DMS 273 treated with DMSO at 0.1 percent for 48 hours (cell line): ENCODE measurements at places on chromosomes 11 and 22.
A peak's percentile ranks its signal among the peaks of the same experiment; 100 is the strongest.

GRCh38 chr22:26660961-26661578 lies 3.7 kb downstream of the MIAT start:
- DNase-seq, result no peak

- DNase-seq, result no peak
Observed at GRCh38 chr11:27514558-27514957, 8.0 kb upstream of the LIN7C start.

DNA sequence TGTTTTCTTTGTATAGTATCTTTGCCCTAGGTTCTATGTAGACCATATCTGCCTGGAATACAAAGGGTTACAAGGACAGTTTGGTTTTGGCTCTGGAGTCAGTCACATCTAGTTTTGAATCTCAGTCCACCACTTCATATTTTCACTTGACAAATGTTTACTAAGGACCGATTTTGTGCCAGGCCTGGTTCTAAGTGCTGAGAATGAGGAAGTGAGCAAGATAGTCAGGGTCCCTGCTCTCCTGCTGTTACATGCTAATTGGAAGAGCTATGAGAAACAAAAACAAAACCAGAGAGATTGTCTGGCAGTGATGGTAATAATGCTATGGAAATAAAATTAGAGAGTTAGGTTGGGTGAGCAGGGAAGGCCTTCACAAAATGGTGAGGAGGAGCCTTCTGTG lies 66.1 kb upstream of the ARHGAP20 start:
- DNase-seq, result no peak

DNA sequence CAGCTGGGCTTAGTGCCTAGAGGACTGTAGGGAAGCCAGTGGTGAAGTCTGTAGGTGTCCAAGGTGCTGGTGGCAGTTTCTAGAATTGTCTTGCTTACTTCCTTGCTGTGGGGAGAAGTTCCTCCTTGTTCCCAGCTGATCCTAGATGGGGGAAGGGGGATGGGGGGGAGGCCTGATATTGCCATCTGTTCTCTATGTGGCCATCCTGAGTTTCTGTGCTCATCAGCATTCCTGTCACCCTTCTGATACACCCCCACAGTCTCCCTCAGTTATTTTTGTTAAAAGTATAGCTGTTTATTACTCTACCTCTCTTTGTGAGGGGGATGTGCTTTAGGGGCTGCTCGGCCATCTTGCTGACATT lies 36.5 kb downstream of the MADD start:
- peak; percentile 47 for DNase-seq

GRCh38 chr11:115745610-115746512 lies 241.6 kb upstream of the CADM1 start:
- no peak for DNase-seq

- DNase-seq, result no peak
Observed at GRCh38 chr11:1830004-1830321, 4.8 kb upstream of the SYT8 start.

GRCh38 chr11:131370090-131370751 lies at the start of gene NTM:
Gene NTM, plus strand, starts transcription at chr11:131370615.
- DNase-seq, result no peak

- no peak for DNase-seq
Observed at GRCh38 chr11:70496591-70497535, 98.5 kb downstream of the CTTN start.

- no peak for DNase-seq
Observed at GRCh38 chr11:35250621-35251020, 111.7 kb downstream of the CD44 start.

DNA sequence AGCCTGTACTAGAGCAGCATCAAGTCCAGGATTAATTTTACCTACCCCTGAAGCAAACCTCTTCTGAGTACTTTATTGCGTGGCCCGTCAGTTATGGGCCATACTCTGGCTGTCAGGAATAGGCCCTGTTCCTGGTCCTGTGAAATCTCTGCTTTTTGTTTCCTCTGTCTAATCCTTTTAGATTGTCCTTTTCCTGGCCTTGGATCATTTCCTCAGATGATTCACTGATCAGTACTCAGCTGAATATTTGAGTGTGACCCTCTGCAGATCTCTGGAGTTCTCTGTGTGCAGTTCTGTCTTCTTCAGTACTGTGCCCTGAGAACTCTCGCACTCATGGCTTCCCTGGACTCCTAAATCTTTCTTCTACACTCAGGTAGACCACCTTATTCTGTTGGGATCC lies 123.5 kb downstream of the UVRAG start:
- no peak for DNase-seq

GRCh38 chr22:37245740-37246139 lies 1.7 kb upstream of the RAC2 start:
- DNase-seq, result no peak

GRCh38 chr11:123357990-123358827 lies 71.9 kb upstream of the GRAMD1B start:
- DNase-seq, result no peak

- no peak for DNase-seq
Observed at GRCh38 chr11:11582011-11582701, 39.6 kb downstream of the GALNT18 start.

- DNase-seq, result no peak
Observed at GRCh38 chr22:22006596-22006990, 24.0 kb upstream of the TOP3B start.

DNA sequence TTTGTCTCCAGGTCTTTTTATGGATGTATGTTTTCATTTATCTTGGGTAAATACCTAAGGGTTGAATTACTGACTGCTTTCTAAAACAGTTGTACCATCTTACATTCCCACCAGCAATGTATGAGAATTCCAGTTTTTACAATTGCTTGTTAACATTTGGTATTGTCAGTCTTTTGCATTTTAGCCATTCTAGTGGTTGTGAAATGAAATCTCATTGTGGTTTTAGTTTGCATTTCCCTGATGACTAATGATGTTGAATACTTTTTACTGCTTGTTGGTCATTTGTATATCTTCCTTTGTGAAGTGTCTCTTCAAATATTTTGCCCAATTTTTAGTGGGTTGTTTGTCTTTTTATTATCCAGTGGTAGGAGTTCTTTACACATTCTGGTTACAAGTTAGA lies 92.8 kb downstream of the ARFGAP2 start:
- no peak for DNase-seq

GRCh38 chr22:44369916-44370801 lies 57.4 kb upstream of the SHISAL1 start:
- no peak for DNase-seq

DNA sequence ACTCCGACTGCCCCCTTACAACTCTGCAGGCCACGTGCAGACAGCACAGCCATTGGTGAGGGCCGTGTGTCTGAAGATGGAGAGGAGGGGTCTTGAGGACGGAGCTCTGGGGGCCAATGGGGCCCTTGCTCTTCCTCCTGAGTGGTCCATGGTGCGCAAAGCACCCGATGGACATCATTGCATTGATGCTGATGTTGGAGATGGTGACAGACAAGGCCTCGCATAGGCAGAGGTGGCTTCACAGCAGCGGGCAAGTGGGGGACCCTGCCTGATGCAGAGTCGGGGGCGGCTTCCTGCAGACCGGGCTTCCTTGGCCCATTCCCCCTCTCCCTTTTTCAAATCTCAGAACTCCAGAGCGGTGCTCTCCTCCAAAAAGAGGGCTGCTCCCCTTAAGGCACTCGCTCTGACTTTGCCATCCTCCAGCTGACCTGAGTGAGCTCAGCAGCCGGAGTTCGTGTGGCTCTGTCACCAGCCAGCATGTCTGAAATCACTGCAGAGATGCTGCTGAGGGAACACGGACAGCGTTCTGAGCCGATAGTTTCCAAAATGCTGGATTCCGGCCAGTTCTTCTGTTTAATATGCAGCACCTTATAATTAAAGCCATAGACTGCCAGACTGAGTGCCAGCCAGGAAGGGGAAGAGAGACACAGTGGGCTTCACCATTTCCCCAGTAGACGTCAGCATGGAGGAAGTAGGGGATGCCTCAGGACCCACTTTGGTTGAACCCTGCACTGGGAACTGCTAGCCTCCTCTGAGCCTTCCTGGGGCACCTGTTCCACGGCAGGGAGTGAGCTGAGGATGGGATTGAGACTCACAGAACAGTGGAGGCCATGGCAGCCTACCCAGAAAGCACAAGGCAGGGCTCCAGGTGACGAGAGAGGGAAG lies 278.2 kb downstream of the BRD1 start:
- DNase-seq, result no peak

- DNase-seq, result no peak
Observed at GRCh38 chr11:32792111-32792947, 2.1 kb downstream of the CCDC73 start.

- no peak for DNase-seq
Observed at GRCh38 chr11:117016747-117017146, 81.5 kb downstream of the SIK3 start.

DNA sequence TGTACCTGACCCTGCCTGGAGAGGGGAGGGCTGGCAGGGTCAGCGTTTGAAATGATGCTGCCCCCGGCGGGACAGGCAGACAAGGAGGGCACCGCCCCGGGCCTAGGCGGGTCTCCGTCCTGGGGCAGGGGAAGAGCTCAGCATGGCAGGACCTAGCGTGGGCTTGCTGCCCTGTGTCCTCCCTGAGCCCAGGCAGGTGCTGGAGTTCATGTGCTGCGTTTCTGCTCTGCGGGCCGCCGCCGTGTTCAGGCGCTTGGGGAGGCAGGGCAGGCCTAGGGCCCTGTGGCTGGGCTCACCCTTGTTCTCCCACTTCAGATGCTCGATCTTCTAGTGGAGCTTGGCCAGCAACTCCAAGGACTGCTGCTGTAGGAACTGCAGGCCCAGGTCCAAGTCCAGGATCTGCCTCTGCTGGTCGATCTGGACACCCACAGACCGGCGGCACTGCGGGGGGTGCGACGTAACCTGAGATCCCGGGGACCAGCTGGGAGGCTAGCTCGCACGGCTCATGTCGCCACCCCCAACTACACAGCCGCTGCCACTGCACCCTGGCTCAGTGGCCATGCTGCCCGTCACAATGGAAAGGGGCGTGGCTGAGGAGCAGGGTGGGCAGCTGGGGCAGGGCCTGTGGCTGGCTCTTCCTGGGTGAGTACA lies 84.4 kb downstream of the MED15 start:
- peak; percentile 52 for DNase-seq

DNA sequence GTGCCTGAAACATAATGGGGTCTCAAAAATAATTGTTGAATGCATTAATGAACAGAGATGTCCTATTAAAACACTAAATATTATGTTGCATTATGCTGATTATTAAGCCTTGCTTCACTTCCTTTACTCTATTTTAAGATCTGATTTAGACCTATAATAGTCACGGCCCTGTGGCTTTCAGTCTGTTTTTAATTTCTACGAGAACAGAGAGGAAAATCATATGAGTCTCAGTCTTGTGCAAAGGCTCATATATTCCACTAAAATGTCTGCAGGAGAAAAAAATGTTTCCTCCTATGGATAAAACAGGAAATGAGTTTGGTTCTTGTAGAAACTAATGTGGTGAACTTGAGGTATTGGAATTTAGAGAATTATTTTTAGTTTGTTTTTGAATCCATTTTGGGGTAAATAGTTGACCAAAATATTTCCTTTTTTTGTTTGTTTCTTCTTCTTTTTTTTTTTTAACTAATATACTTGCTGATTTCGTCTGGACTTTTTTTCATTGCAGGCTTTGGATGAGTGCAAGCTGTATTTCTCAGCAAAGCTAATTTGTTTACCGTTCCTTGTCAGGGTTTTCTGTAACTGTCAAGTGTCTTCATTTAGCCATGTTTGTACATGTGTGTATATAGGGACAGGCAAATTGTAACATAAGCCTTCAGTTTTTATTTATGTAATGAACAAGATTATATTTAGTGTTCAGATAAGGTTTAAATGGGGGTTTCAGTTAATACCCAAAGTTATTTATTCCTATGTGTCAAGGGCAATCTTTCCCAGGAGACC lies 139.1 kb upstream of the DDI1 start:
- DNase-seq, result no peak

GRCh38 chr11:112656772-112657428 lies 304.3 kb upstream of the NCAM1 start:
- no peak for DNase-seq

- DNase-seq, result no peak
Observed at GRCh38 chr22:22853713-22854112, 33.9 kb upstream of the IGLL5 start.

DNA sequence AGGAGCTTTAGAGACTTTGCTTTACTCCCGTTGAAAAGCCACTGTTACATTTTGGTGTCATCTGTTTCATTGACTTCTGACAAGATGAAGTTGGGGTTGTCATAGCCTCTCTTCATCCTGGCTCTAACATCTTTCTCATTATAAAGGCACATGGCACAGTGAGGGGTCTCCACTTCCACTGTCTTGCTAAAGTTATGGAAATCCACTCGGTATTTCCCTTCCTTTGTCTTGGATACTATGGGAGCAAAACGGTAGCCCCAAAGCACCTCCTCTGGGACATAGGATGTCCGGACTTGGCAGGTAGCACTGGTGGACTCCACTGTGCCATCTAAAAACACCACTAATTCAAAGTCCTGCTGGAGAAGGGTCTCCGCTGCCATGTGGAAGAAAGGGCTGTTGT lies 28.0 kb downstream of the KCNJ1 start:
- no peak for DNase-seq

- DNase-seq, result no peak
Observed at GRCh38 chr22:16973591-16974297, 34.3 kb downstream of the GAB4 start.

DNA sequence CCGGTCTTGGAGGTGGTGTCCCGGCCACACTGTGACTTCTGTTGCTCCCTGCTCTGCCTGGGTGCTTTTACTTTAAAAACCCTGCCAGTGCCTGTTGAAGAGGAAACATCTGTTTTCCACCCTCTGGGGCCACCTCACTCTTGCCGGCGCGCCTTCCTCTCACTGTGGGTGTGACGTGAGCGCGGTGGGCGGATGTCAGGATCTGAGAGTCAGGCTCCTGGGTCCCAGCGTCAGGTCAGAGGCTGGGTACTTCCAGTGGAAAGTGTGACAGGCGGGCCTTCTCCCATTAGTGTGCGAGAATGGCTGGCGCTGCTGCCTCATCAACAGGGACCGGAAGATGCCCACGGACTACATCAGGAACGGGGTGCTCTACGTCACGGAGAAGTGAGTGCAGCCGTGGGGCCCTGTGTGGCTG lies 54.2 kb downstream of the GRAMD4 start:
- DNase-seq, result no peak

DNA sequence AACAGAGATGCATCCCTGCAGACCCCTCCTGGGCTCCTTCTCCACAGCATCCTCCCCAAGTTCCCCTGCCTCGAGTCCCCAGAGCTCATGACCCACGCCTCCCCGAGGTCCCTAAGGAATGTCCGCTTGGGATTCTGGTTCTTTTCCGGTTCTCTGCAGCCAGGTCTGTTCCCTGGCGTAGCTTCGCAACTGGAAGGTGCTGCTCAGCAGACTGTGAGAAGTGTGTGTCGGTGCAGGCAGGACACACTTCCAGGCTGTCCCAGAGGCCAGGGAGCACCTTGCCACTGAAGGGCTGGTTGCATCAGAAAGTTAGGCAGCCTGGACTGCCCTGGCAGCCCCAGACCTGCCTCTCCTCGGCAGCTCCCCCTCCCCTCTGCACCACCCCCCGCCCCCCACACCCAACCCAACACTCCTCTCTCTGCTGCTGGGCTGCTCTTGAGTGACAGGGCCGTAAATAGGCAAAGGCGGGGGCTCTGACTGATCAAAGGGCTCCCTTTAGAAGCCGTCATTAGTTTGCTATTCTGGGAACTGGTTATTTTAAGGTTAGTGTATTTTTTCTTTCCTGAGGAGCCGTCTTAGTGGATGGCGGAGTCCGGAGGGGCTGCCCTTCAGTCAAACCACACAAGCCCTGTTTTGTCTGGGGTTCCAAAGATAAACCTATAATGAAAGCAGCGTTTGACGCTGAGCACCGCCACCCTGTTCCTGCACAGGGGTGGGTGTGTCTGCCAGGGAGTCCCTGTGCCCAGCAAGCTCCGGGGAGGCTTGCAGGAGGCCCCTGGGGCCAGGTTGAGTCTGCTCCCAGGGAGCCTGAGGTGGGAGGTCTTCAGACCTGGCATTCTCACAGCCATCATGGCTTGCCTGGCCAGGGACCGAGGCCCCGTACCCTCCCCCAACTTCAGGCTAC lies 88.6 kb upstream of the KCNQ1OT1 start:
- no peak for DNase-seq
